Activated CD4-positive, alpha-beta T cell treated with anti-CD3 and anti-CD28 coated beads, Interleukin-2, amount 10 ng/mL, durations not matched to agents 24 days and 14 days (primary cell): ENCODE measurements at places on chromosomes 16 and 17. TPM values are rescaled to one million over a fixed set of nuclear protein-coding genes. Genes with fewer than 3 reads are reported as not detected.

DNA sequence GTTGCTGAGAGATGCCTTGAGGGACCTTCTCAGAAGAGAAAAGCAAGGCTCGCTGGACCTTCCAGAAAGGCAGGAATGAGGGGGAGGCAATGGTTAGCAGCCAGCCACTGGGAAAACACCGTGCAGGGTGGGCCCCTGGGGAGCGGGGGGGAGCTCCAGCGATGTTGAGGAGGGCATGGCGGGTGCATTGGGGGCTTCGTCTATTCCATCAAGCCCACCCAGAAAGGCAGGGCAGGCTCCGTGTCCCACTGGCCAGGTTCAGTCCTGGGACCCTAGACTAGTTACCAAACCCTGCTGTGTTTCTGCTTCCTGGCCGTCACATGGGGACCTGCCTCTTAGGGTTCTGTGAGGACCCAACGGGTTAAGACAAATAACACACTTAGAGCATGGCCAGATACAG lies 64.6 kb downstream of the AXIN2 start:
- DNase-seq, result no peak

DNA sequence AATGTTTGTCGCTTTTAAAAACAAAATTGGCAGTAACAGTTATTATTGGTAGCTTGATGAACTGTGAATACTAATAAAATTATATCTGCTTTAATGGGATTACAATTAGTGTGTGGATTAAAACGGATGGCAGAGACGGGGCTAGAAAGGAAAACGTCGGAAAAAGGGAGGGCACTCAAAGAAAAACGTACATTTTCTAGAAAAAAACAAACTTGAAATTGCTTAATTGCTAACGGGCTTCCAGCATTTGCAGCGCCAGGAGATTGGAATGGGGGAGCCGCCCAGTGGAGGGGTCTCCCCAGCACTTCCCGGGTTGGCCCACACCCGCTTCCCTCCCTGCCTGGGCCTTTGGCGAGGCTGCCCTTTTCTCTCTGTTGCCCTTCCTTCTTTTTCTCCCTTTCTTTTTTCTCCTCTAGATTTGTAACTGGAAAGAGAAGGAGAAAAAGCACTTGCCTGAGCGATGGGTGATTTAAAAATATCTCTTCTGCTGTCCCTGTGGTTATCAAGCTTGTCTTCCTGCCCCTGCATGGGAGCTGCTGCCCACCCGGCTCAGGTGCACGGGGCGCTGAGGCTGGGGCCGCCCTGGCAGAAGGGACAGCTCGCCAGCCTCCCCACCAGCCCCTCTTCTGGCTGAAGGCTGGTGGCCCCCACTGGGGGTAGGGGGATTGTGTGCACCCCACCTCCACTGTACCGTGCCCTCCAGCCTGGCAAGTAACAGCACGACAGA lies 5.9 kb downstream of the BAHCC1 start:
- DNase-seq, result no peak

DNA sequence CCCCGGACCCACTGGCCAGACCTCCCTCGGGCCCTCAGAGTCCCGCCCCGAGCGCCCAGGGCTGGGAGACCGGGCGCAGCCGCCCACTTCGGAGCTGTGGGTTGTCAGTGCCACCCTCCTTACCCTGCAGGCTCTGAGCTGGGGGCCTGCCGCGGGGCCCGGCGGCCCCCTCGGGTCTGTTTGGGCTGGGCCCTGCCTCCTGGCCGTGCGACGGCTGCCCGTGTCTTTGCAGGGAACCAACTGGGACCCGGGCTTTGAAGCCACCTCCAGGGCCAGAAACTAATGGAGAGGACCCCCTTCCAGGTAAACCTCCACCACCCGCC lies 443 bp downstream of the TEDC2 start:
- DNase-seq, result no peak

- DNase-seq, result peak; percentile 77
Measured at GRCh38 chr17:4658478-4659305, 17.2 kb upstream of the ALOX15 start.

- DNase-seq, result peak; percentile 65
Measured at GRCh38 chr17:39018267-39019134, 51.3 kb upstream of the FBXO47 start.

DNA sequence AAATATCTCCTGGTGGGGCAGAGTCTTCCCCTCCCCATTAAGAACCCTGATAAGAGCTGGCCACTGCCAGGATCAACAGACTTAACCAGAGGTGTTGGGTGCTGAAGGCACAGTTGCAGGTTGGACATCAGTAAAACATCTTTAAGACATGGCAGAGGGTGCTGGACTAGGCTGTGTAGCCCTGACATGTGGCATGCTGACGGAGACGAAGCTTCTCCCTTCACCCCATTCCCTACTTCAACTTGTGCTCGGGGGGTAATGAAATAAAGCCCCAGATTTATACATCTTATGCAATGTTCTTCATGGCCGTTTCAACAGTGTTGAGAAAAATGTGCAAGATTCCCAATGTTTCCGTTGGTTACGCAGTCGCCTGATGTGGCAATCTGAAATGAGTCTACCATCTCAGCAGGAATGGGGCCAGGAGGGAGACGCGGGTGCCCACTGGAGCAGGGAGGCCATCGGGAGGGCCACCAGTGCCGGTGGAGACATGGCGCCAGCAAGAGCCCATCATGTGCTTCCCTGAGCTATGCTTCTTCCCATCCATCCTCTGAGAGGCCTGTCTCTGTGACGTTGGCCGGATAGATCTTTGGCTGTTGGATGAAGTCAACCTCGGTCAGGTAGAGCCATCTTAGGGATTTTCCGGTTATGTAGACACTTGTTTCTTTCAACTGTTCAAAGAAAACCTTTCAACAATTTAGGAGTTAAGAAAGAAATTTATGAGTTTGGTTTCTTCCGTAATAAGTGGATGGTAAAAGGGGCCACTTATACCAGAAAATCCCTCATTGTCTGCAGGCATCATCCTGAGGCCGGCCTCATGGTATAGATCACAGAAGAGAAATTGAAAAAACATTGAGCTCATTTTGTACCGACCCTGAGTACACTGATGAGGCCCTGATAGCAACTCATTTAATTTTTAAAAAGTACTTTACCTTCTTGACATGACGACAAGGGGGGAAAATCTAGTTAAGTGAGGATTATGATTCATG lies 6.4 kb downstream of the IRF8 start:
- DNase-seq, result no peak

- DNase-seq, result peak; percentile 62
Measured at GRCh38 chr17:51365090-51365489, 104.7 kb downstream of the UTP18 start.

DNA sequence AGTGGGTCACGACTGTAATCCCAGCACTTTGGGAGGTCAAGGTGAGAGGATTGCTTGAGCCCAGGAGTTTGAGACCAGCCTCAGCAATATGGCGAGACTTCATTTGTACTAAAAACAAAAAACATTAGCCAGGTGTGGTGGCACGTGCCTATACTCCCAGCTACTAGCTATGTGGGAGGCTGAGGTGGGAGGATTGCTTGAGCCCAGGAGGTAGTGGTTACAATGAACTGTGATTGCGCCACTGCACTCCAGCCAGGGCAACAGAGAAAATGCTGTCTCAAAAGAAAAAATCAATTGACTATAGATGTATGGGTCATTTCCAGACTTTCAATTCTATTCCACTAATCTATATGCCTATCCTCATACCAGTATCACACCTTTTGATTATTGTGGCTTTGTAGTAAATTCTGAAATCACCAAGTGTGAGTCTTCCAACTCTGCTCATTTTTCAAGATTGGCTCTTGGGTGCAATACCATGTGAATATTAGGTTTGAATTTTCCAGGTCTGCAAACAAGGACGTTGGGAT lies 27.2 kb upstream of the CEP20 start:
- no peak for DNase-seq

- peak; percentile 87 for DNase-seq
Measured at GRCh38 chr16:50245417-50246298, 20.7 kb upstream of the ADCY7 start.

DNA sequence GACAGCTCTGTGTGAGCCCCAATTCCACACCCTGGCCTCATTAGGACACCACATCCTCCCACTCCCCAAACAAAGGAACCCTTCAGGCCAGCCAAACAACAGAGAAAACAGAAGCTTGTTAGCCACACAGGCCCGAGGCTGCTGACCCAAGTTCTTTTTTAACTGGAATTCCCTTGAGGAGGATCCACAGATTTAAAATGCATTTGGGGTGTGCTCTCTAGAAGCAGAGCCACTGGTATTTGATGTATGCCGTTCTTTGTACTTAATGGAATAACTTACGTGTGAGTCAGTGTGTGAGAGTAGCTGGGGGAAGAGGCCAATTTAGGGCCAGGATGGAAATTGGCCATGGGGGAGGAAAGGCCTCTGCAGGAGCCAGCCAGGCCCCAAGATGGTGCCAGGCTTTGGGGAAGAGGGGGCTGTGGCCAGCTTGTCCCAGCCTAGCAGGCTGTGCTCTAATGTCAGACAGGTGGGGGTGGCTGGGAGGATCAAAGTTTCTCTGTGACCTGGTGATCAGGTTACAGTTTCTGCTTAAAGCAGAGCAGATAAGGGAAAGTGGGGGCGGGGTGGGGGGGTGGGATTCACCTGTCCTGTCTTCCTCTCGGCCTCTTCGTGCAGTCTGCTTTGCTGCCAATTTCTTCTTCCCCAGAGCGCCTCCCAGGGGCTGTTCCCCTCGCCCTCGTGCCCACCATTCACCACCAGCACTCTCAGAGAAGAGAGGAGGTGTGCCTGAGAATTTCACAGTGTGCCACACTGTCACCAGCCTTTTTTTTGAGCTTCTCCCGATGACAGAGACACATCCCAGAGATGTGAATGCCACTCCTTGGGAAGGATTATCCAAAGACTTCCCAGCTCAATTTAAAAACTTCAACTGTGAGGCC lies 50.8 kb downstream of the TOM1L2 start:
- DNase-seq, result no peak

- DNase-seq, result peak; percentile 89
Measured at GRCh38 chr17:38667099-38667786, 7.5 kb downstream of the EPOP start.

DNA sequence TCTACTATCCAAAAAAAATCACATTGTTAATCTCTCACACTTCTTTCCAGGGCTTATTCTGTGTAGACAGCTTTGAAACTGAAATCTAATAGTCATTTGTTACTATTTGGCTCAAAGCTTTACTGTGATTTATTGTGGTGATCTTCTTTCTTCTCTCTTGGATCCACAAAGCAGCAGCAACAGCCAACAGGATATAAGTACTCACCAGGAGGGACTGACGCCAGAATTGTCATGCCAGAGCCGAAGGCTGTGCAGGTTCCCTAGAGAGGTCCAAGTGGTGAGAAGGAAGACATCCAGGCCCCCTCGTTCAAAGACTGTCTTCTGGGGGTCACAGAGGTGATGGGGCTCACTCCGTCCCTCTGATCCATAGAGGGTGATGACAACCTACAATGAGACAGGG lies 33.3 kb downstream of the PKD1L3 start:
- no peak for DNase-seq

DNA sequence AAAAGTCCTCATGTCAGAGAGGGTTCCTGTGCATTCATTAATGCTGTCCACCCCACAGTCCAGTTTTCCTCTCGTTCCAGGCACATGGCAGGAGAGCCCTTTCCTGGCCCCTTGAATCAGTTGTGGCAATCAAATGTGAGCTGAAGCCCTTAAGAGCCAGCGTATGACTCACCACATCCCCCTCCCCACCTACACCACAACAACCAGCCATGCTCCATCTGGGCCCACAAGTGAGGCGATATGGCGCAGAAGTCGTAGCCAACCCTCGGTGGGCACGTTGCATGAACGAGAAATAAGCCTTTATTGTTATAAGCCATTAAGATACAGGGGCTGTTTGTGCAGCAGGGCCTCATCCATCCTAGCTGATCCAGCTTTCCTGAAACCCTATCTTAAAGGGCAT lies 28.2 kb downstream of the GRIN2A start:
- DNase-seq, result no peak

DNA sequence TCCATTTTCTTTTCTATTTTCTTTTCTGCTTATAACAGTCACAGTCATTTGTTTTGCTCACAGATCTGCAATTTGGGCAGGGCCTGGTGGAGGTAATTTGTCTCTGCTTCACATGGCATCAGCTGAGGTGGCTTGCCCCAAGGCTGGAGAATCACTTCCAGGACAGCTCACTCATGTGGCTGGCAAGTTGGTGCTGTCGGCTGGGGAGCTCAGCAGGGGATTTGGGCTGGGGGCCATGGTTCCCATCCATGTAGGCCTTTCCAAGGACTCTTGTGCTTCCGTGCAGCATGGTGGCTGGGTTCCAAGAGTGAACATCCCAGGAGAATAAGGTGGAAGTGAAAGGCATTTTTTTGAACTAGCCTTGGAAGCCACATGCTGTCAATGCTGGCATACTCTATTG lies 85.7 kb downstream of the MGAT5B start:
- no peak for DNase-seq

- peak; percentile 87 for DNase-seq
Measured at GRCh38 chr17:60641810-60642220, 35.8 kb upstream of the BCAS3 start.

GRCh38 chr17:17147821-17148220 lies 58.3 kb downstream of the PLD6 start:
- no peak for DNase-seq

DNA sequence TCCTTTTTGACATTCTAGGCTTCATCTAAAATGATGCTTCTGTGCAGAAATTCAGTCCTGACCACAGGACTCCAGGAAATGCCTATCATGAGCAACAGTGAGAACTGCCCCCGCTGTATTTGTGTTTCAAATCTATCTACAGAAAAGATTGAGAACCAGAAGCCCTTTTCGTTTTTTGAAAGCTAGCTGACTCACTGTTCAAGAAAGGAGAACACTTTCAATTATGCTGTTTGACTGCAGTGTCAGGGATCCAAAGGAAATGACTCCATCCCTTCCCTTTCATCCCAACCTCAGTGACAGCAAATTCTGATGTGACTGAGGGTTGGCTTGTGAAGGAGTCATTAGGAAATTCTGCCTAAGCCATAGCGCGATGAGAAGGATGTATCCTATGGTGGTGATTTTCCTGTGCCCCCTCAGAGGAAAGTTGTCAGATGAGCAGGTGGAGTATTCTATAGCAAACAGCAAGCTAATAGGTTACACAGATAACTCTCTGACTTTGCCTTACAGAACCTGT lies 622.3 kb downstream of the TMEM114 start:
- DNase-seq, result no peak

DNA sequence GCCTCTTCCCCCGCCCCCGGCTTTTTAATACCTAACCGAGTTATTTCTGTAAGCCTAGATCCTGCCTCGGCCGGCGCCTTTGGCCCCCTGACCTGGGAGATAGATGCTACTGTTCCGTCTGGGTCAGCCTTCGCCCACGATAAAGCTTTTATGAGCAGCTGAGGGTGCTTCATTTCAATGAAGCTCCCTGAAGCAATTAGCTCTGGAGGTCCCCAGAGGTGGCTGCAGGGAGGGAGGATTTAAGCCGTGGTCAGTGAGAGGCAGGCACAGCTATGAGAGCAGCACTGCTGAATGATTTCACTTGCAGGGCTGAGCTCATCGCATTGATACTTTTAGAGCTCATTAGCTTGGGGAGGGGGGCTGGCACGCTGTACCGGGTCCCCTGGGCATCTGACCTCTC lies 89.4 kb downstream of the RPA1 start:
- DNase-seq, result no peak

GRCh38 chr17:9183306-9183705 lies 162.0 kb downstream of the NTN1 start:
- DNase-seq, result no peak

Gene CACNG3
- total RNA-seq, result not detected in 2 replicates

Gene KRT32
- not detected in 2 replicates for total RNA-seq

Gene LPCAT2
- total RNA-seq, result 1.8 and 3.7 TPM in 2 replicates

Gene MILR1
- 0.28 TPM in 1 of 2 replicates, not detected in the other for total RNA-seq

Gene CFAP97D1
- total RNA-seq, result not detected in 2 replicates

Gene CRYM
- total RNA-seq, result not detected in 2 replicates

Gene ZNF267
- total RNA-seq, result 77.7 and 78.3 TPM in 2 replicates

Gene WFIKKN2
- not detected in 2 replicates for total RNA-seq

Gene P2RX5
- total RNA-seq, result 92.3 and 92.8 TPM in 2 replicates

Gene ERN1
- total RNA-seq, result 41.3 and 52.1 TPM in 2 replicates

Gene CLDN7
- total RNA-seq, result 0.31 and 0.40 TPM in 2 replicates

Gene MYH13
- not detected in 2 replicates for total RNA-seq

Gene GPR179
- total RNA-seq, result not detected in 2 replicates
